ENCODE measurements at places on chromosomes 2 and 18.

GRCh38 chr2:40955635-40956034, 503.7 kb upstream of the SLC8A1 start:
- no peak for DNase-seq

GRCh38 chr2:10370390-10370789, 67.7 kb downstream of the HPCAL1 start:
- no peak for DNase-seq

GRCh38 chr2:73112026-73112912, 479 bp downstream of the RAB11FIP5 start:
- DNase-seq, result no peak

DNA sequence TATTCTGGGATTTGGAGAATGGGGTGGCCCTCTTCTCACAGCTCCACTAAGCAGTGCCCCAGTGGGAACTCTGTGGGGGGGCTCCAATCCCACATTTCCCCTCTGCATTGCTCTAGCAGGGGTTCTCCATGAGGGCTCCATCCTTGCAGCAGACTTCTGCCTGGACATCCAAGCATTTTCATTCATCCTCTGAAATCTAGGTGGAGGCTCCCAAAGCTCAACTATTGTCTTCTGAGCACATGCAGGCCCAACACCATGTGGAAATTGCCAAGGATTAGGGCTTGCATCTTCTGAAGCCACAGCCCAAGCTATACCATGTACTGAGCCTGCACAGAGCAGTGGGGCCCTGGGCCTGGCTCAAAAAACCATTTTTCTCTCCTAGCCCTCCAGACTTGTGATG, 162.4 kb upstream of the CWC22 start:
- no peak for DNase-seq

DNA sequence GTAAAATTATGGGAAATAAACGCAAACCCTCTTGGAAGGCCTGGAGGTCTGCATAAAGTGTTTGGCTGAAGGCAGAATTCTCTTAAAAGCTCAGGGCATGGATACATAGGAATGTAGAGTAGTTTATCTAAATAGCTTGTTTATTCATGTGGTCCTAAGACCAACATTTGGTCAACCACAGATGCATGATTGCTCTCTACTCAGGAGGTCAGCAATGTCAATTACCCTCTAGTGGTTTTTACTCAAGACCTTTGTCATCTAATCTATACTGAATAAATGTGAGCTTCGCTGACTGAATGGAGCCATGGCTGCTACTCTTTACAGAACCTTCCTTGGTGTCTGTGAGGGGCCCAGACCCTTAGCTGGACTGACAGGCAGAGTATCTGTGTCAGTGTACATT, 139.8 kb downstream of the ATL2 start:
- DNase-seq, result no peak

Measured in NCI-H1105 (cell line).